Activated CD4-positive, alpha-beta T cell treated with anti-CD3 and anti-CD28 coated beads for 4 hours (primary cell): ENCODE measurements at places on chromosomes 11 and 22.

DNA sequence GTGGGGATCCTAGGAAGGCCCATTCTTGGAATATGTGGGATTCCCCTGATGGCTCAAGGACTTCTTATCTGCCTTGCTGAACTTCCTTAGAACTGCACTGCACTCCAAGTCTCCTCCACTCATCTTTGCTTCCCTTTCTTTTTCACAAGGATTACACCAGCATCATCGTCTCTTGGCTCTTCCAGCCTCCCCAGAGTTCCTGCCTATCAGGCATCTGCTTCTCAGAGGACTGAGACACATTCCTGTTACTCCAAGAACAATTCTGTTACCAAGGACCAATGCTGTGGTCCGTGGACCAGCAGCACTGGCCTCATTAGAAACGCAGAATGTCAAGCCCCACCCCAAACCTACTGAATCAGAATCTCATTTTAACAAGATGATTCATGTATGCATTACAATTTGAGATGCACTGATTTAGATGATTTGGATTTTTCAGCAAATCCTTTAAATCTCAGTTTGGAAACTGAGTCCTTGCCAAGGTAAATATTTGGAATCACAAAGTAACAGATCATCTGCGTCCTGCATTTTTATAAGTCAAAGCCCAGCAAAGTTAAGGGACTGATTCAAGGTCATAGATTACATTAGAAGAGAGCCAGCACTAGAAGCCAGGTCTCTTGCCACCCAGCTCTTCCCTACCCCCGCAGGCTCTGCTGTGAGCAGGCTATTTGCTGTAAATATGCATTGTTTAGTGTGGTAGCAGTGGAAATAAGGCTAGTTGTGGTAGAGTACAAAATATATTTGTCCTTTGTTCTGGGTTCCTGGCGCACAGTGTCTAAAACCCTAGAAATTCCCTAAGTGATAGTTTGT is 110.9 kb downstream of the SWAP70 start:
- DNase-seq: no peak

GRCh38 chr22:30324014-30324730 is 2.6 kb downstream of the TBC1D10A start:
- no peak for DNase-seq

- DNase-seq: no peak
Observed at GRCh38 chr11:122832721-122833470, 5.4 kb upstream of the CRTAM start.

DNA sequence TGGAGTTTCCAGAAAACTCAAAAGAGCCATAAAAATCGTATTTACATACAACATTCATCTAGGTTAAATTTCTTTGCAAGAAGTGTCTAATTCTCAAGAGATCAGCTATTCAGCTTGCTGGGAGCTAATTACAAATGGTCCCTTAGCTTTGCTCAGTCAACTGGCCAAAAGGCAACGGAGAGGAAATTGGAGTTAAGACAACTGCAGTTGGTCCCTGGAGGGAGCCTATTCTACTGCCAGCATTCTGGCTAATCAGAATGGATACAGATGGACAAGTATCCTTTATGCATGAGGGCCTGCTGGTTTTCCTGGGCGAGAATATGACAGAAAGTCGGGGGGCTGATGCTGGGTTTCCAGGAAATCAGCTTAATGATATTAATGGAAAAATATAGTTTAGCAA is 45.5 kb downstream of the KCNJ1 start:
- no peak for DNase-seq
